Mesothelial cell of epicardium (in vitro differentiated cells): ENCODE measurements at places on chromosomes 6 and 20.

- H3K27me3 ChIP-seq, result no peaks in the 10 kb centered on the region
- H3K36me3 ChIP-seq, result peaks cover 17% of the 10 kb centered on the region
- H3K27ac ChIP-seq, result no peak overlapping the region
- H3K4me1 ChIP-seq, result peaks cover 18% of the 10 kb centered on the region
- DNase-seq, result no peak
Measured at GRCh38 chr6:126657561-126658175, 317.8 kb downstream of the CENPW start.

GRCh38 chr6:141443668-141444289 lies 688.9 kb upstream of the GJE1 start:
- no peaks in the 10 kb centered on the region for H3K27me3 ChIP-seq
- H3K36me3 ChIP-seq, result no peaks in the 10 kb centered on the region
- no peak overlapping the region for H3K4me3 ChIP-seq

DNA sequence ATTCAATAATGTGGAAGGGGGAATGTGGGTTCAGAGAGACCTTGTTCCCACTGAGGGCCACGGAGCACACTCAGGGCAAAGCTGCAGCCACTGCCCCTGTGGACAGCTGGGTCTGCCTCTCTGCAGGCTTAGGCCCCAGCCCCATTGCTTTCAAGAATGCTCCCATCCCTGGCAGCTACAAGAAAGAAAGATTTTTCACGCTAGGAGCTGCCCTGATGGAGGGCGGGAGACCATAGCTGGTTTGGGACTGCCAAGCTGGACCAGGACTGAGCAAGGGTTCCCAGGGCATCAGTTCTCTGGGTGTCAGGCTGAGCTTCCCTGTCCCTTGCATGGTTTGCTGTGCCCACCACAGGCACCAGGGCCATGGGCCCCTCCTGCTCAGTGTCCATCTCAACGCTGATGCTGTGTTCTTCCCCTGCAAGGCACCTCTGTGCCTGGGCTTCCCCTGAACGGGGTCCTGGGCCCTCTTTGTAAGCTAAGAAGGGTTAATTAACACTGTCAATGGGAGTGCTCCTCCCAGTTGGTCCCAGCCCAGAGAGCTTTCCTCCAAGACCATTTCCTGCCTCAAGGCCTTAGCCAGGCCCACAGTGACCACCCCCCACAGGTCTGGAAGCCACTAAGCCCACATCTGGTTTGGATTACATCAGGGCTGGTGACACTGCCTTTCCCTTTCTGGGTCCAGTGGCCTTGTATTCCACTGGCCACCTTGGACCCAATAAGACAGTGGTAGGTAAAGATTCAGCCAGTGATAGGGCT lies 8.4 kb downstream of the FOXS1 start:
- H3K4me1 ChIP-seq, result peaks cover 16% of the 10 kb centered on the region
- H3K27ac ChIP-seq, result peak overlapping the region; percentile 50

GRCh38 chr20:23042270-23042669 lies 7.2 kb downstream of the SSTR4 start:
- H3K27ac ChIP-seq, result no peak overlapping the region
- no peak for DNase-seq
- peaks cover 5% of the 10 kb centered on the region for H3K4me1 ChIP-seq
- H3K36me3 ChIP-seq, result no peaks in the 10 kb centered on the region
- no peak overlapping the region for H3K4me3 ChIP-seq

DNA sequence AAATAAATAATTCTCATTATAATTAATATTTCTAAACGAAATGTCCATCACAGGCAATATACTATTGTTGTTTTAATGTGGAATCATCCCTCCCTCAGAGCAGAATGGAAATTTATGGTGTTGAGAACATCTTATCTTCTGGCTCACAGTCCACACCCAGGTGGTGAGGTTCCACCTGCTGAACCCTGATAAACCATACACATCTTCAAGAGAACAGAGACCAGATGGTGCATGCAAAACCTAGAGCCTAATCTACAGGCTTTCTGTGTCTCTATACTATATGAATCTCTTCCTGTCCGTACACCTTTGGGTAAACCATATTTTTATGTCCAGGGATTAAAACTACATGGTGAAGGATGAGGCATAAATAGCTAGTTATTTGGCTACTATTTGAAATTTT lies 52.3 kb upstream of the UFL1 start:
- peaks cover 1% of the 10 kb centered on the region for H3K36me3 ChIP-seq
- no peaks in the 10 kb centered on the region for H3K27me3 ChIP-seq
- H3K4me1 ChIP-seq, result peaks cover 20% of the 10 kb centered on the region
- no peak overlapping the region for H3K27ac ChIP-seq

- peaks cover 15% of the 10 kb centered on the region for H3K36me3 ChIP-seq
- no peaks in the 10 kb centered on the region for H3K4me1 ChIP-seq
- no peak for DNase-seq
- H3K4me3 ChIP-seq, result no peak overlapping the region
- no peaks in the 10 kb centered on the region for H3K27me3 ChIP-seq
Measured at GRCh38 chr6:69693762-69694161, 103.0 kb downstream of the LMBRD1 start.

DNA sequence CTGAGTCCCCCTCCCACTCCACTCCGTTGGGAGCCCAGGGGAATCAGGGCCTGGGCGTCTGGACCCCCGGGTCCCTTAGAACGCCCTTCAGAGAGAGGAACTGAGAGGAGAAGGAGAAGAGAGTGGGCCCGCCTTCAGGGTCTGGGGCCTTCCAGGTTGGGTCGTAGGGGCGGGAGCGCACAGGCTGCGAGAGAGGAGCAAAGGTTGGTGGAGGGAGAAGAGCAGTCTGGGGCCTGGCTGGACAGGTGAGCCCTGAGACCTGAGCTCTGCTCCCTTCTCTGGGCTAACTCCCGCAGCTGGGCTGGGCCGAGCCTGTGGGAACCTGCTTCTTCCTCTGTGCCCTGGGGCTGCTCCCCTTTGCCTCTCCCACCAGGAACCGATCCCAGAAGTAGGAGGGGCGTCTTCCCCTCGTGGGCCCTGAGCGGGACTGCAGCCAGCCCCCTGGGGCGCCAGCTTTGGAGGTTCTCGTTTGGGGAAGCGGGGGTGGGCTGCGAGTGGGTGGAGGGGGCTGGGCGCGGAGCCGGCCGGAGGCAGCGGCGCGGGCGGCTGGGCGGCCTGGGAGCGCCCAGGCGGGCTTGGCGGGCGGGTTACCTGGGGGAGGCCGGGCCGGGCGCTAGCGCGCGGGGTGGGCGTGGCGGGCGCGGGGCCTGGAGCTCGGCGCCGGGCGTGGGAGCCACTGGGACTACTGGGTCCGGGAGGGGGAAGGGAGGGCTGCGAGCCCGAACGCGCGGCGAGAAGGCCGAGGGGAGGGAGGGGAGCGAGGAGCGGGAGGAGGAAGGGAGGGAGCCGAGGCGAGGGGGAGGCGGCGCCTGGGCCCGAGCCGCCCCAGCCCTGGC lies at the start of gene DDR1:
TSS of gene DDR1 (plus strand) at position 835 of the 836 bp plus-strand sequence. CDS start 4,211 bp downstream, outside the sequence.
- no peaks in the 10 kb centered on the region for H3K27me3 ChIP-seq
- H3K4me3 ChIP-seq, result peak within 1 kb of the TSS; percentile 78
- peak; percentile 65 for DNase-seq
- H3K36me3 ChIP-seq, result no peaks in the 10 kb centered on the region
- peaks cover 72% of the 10 kb centered on the region for H3K4me1 ChIP-seq

- peaks cover 75% of the 10 kb centered on the region for H3K27me3 ChIP-seq
- DNase-seq, result peak; percentile 10
- no peaks in the 10 kb centered on the region for H3K36me3 ChIP-seq
- peaks cover 4% of the 10 kb centered on the region for H3K4me1 ChIP-seq
- no peak overlapping the region for H3K4me3 ChIP-seq
Measured at GRCh38 chr20:63027221-63027921, 20.6 kb upstream of the BHLHE23 start.

- no peak overlapping the region for H3K27ac ChIP-seq
- DNase-seq, result peak; percentile 46
- peaks cover 52% of the 10 kb centered on the region for H3K27me3 ChIP-seq
- H3K4me3 ChIP-seq, result no peak overlapping the region
- no peaks in the 10 kb centered on the region for H3K36me3 ChIP-seq
Measured at GRCh38 chr20:21640556-21640955, 64.9 kb upstream of the PAX1 start.

GRCh38 chr20:36017048-36017951 lies 48.9 kb downstream of the CNBD2 start:
- no peaks in the 10 kb centered on the region for H3K27me3 ChIP-seq
- H3K4me1 ChIP-seq, result peaks cover 16% of the 10 kb centered on the region
- H3K27ac ChIP-seq, result peak overlapping the region; percentile 86
- H3K36me3 ChIP-seq, result no peaks in the 10 kb centered on the region
- no peak for DNase-seq

DNA sequence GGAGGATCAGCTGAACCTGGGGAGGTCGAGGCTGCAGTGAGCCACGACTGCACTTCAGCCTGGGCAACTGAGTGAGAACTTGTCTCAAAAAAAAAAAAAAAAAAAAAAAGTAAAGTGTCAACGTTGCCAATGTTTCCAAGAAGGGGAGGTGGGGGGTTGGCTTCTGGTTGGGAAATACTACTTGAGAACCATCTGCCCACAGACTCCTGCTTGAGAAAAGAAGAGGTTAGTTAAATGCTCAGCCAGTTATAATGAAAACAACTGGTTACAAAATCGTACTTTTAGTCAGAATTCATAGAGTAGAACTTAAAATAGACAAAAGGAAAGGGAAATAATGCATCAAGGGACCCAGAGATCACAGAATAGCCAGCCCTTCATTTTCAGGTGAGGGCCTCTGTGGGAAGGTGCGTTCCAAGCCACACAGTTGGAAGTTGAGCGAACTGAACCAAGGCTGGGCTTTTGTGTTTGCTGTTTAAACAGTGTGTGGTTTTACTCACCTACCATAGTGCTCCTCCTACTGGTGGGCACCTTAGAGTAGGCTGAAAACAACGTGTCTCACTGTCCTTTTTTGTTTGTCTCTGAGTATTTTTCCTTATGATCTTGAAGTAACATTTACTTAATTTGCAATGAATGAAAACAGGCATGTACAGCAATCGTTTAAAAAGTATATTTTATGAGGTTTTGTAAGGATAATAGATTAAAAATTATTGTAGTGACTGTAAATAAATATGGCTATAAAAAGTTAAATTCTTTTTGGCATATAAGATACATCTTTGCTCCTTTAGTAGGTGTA lies 200.7 kb downstream of the BCAS1 start:
- H3K27ac ChIP-seq, result peak overlapping the region; percentile 74
- no peak for DNase-seq
- no peaks in the 10 kb centered on the region for H3K27me3 ChIP-seq
- peaks cover 64% of the 10 kb centered on the region for H3K4me1 ChIP-seq

DNA sequence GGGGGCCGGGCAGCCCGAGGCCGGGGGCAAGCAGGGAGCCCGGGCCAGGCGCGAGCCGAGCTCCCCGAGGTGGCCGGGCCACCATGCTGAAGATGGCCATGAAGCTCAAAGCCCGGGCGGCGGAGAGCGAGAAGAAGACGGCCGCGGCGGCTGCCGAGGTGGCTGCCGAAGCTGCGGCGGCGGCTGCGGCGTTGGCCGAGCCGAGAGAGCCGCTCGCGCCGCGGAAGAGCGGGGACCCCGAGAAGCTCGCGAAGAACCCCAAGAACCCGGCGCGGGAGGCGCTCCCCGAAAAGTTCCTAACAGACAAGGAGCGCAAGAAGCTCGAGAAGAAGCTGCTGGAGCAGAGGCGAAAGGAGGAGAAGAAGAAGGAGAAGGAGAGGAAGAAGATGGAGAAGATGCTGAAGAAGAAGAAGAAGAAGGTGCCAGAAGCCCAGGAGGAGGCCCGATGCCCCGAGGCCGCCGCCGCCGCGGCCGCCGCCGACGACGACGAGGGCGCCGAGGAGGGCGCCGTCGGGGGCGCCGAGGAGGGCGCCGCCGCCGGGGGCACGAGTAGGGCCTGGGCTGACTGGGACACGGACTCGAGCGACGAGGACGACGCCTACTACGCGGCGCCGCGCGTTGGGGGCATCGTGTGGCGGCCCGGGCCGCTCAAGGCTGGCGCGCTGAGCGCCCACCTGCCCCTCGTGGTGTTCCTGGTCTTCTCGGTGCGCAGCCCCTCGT lies 37.4 kb downstream of the GNAS start:
- peak overlapping the region; percentile 97 for H3K27ac ChIP-seq
- peak overlapping the region; percentile 82 for H3K4me3 ChIP-seq
- H3K4me1 ChIP-seq, result peaks cover 31% of the 10 kb centered on the region
- H3K27me3 ChIP-seq, result no peaks in the 10 kb centered on the region

GRCh38 chr6:107869871-107870270 lies 45.8 kb upstream of the SCML4 start:
- H3K36me3 ChIP-seq, result peaks cover 29% of the 10 kb centered on the region
- peak overlapping the region; percentile 53 for H3K27ac ChIP-seq
- DNase-seq, result no peak
- H3K4me3 ChIP-seq, result no peak overlapping the region

GRCh38 chr6:39876826-39877225 lies 57.4 kb downstream of the MOCS1 start:
- no peaks in the 10 kb centered on the region for H3K4me1 ChIP-seq
- no peak overlapping the region for H3K27ac ChIP-seq
- H3K27me3 ChIP-seq, result no peaks in the 10 kb centered on the region

DNA sequence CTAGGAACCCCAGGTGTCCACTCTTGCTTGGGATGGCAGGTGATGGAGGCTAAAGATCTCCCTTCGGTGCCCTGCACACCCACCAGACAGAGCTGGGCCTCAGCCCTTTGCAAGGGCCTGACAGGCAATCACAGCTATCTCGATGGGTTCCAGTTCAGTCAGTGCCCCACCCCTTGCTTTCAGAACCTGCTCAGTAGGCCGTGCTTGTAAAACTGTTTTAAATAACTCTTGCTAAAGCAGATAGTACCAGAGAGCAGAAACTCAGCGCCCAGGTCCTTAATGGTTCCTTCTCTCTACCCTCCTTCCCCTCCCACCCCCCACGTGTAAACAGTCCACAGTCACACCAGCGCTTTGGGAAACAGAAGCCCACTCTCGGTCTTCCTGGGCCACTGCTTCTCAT lies 39.2 kb downstream of the C6orf132 start:
- H3K27ac ChIP-seq, result no peak overlapping the region
- DNase-seq, result no peak
- no peaks in the 10 kb centered on the region for H3K27me3 ChIP-seq
- H3K4me3 ChIP-seq, result peak overlapping the region; percentile 56
- peaks cover 33% of the 10 kb centered on the region for H3K4me1 ChIP-seq

DNA sequence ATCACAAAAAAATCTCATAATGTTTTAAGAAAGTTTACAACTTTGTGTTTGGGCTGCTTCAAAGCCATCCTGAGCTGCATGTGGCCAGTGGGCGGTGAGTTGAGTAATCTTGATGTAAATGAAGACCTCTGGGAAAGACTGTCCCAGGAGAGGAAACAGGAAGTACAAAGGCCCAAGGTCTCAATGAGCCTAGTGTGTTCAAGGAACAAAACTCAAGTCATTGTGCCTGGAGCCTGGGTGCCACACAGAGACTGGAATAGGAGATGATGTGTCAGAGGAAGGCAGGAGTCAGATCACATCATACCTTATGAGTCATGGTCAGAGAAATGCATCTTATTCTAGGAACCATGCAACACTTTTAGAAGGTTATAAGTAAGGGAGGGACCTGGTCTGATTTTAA lies 51.5 kb downstream of the COL19A1 start:
- DNase-seq, result no peak
- no peaks in the 10 kb centered on the region for H3K27me3 ChIP-seq
- H3K4me3 ChIP-seq, result no peak overlapping the region
- no peaks in the 10 kb centered on the region for H3K36me3 ChIP-seq
- H3K4me1 ChIP-seq, result peaks cover 7% of the 10 kb centered on the region

- peaks cover 11% of the 10 kb centered on the region for H3K36me3 ChIP-seq
- H3K4me1 ChIP-seq, result no peaks in the 10 kb centered on the region
- no peak overlapping the region for H3K4me3 ChIP-seq
- DNase-seq, result no peak
- no peaks in the 10 kb centered on the region for H3K27me3 ChIP-seq
Measured at GRCh38 chr20:37776049-37776448, 82.2 kb downstream of the CTNNBL1 start.

- H3K27ac ChIP-seq, result no peak overlapping the region
- H3K4me1 ChIP-seq, result no peaks in the 10 kb centered on the region
- no peak overlapping the region for H3K4me3 ChIP-seq
- H3K27me3 ChIP-seq, result no peaks in the 10 kb centered on the region
Measured at GRCh38 chr6:81909981-81910900, 157.8 kb upstream of the TENT5A start.
